Stimulated activated CD4-positive, alpha-beta T cell treated with anti-CD3 and anti-CD28 coated beads, Interleukin-2, amount 100 ng/mL, for 4 hours (primary cell): ENCODE measurements at places on chromosomes 4 and X.

DNA sequence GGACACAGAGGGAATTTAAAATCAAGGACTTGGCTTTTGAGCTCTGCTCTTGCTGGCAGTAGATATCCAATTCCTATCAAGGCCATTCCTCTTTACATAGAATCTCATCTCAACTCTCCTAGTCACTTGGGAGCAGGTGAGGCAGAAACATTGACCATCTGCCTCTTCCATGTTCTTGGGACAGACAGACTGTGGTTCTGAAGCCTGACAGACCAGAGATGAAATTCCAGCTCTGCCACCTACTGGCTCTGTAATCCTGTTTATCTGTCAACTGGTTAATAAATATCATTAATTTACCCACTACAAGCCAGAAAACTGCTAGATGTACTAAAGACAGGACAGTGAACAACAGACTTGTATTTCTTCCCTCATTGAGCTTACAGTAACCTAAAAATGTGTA, 300.8 kb downstream of the ADGRL3 start:
- no peak for DNase-seq

GRCh38 chr4:144411119-144411518, 234.8 kb upstream of the HHIP start:
- DNase-seq = no peak

DNA sequence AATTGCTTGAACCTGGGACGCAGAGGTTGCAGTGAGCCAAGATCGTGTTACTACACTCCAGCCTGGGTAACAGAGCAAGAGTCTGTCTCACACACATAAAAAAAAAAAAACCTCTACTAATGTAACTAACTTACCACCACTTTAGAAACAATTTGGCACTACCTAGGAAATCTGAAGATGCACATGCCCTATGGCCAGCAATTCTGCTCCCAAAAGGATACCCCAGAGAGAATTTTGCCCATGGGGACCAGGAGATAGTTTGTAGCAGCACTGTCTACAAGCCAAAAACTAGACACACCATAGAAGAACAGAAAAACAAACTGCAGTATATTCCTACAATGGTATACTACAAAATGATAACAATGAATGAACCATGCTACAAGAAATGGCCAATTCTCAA, 37.5 kb downstream of the USP46 start:
- no peak for DNase-seq

DNA sequence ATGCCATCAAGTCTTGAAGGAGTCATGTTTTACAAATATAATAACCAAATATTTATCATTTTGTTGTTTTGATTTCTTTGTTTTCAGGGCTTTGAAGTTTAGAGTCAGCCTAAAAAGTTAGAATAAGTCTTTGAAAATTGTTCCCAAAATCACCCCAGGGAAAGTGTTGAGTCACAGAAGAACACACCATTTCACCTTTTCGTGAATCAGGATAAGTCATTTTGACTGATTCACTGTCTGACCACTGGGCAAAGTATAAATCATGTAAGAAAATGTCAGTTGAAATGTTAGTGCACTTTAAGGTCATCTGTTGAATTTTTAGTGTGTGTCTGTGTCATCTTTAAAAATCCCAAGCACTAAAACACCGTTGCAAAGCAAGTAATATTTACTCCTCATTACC, 1320.1 kb downstream of the RPA4 start:
- DNase-seq = no peak

GRCh38 chrX:136199365-136199764, 51.8 kb downstream of the MAP7D3 start:
- no peak for DNase-seq

DNA sequence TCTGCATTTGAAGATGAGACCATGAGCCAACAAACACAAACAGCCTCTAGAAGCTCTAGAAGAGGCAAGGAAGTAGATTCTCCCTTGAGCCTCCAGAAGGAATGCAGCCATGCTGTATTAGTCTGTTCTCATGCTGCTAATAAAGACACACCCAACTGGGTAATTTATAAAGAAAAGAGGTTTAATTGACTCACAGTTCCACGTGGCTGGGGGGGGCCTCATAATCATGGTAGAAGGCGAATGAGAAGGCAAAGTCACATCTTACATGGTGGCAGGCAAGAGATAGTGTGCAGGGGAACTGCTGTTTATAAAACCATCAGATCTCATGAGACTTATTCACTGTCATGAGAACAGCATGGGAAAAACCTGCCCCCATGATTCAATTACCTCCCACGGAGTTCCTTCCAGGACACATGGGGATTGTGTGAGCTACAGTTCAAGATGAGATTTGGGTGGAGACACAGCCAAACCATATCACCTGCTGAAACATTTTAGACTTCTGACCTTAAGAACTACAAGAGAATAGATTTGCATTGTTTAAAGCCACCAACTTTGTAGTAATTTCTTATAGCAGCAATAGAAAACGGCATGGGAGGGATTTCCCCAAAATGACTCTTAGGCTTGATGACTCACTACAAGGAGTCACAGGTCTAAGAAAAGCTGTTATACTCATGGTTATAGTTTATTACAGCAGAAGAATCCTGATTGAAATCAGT, 284.4 kb upstream of the SFRP2 start:
- no peak for DNase-seq

GRCh38 chr4:107654694-107655093, 65.3 kb downstream of the PAPSS1 start:
- DNase-seq = no peak

GRCh38 chr4:686413-687040, 2.4 kb downstream of the SLC49A3 start:
- no peak for DNase-seq

DNA sequence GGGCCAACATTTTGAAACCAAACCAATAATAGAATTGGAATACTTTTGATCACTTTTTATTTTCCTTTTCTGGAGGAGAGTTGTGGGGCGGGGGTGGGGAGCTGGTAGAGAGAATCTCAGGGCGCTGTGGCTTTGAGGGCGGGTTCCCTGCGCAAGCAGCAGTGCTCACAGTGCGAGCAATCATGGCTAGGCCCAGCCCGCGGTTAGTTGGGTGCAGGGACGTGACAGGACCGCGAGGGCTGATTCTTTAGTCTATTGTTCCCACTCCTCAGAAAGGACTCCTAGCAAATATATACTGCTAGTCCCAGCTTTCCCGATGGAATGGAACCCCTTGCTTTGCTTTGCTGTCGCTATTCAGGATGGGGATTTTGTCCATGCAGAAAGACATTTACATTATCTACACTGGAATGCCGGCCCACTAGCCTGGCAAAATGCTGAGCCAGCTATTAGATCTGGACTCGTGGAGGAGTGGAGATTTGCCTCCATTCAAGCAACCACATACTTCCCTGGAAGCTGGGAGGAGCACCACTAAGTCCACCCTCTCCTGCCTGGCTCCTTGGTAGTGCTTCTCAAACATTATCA, 23.9 kb upstream of the APLN start:
- no peak for DNase-seq

- DNase-seq = no peak
Measured at GRCh38 chr4:110132816-110133719, 65.3 kb downstream of the ELOVL6 start.

GRCh38 chr4:139900964-139901376, 235.4 kb downstream of the MGST2 start:
- DNase-seq = no peak

DNA sequence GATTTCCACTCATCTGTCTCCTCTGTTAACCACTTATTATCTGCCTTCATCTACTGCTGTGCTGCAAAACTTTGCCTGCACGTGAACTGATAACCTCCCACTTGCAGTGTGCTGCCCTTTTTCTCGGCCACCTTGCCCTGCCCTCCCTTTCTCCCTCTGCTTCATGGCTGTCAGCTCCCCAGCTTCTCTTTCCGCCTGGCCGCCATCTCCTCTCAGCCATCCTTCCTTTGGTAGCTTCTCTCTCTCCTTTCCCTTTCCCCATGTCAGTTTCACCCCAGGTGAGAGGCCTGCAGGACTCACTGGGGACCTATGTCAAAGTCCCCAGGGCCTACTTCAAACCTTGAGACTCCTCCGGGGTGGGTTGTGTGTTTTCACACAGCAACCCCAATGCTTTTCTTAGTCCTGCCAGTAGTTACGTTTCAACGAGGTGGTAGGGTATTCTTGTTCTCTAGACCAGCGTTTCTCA, 6.6 kb downstream of the MSL3 start:
- no peak for DNase-seq

DNA sequence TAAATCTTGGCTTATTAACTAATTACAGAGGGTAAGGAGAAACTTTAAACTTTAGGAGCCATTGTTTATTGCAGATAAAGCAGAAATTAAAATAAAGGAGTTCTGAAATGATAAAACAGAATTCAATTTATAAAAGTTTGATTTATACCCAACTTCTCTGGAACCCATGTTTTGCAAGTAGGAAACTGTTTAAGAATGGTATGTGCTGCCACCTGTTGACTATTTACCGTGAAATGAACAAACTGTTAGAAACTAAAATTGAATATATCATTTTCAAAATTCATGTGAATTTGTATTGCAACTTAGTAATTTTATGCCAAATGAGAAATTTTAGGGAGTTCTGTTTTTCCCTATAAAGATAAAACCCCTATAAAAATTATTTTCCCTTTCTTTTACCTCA, 11.0 kb upstream of the TBC1D8B start:
- no peak for DNase-seq

- no peak for DNase-seq
Measured at GRCh38 chr4:186946682-186947294, 223.1 kb upstream of the FAT1 start.

DNA sequence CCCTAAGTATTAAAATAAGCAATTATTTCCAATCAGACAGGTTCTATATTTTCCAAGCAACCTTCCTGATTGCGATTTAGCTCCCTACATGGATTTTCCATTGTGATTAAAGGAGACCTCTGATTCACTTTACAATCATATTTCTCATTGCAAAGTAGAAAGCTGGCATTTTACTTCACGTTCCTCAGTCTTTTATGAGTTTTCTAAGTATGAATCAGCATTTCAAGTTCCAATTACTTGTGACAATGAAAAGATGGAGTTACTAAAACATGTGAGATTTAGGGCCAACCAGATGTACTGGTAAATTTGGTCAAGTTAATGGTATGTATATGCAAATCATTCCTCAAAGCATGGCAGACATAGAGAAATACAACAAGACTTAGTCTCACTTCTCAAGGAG, 206.2 kb downstream of the KCNIP4 start:
- no peak for DNase-seq

- no peak for DNase-seq
Measured at GRCh38 chr4:24226023-24226422, 336.2 kb upstream of the PPARGC1A start.

DNA sequence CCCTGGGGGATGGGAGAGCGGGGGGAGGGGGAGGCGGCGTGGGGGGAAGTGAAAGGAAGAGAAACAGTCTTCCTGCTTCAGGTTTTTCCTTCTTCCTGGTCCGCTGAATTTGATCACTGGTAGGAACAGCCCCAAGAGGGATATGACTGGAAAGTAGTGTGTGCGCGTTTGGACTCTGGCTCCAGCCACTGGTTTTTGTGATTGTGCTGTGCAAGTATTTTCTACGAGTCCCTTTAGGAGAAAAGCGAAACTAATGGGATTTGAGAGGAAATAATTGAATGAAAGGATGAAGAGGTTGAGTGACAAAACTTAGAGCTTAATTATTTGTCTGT, 836 bp downstream of the PRRG1 start:
- no peak for DNase-seq
